ENCODE measurements at places on chromosomes 5 and 9.

DNA sequence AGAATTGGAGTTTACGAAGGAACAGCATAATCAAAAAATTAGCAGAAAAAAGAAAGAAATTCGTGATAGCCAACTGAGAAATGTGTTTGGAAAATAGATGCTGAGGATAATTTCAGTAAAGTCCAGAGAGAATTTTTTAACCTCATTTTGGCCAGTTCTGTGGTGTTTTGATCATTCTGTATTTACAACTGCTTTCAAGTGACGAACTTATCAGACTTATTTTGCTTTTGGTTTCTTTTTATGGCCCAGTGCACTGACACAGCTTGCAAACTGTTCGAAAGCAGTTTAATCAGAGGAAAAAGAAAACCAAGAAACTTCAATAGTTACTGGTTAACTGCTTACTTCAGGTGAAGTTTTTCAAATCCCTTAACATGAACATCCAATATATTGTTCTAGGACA is 1.9 kb downstream of the SDHA start:
- DNase-seq: no peak

DNA sequence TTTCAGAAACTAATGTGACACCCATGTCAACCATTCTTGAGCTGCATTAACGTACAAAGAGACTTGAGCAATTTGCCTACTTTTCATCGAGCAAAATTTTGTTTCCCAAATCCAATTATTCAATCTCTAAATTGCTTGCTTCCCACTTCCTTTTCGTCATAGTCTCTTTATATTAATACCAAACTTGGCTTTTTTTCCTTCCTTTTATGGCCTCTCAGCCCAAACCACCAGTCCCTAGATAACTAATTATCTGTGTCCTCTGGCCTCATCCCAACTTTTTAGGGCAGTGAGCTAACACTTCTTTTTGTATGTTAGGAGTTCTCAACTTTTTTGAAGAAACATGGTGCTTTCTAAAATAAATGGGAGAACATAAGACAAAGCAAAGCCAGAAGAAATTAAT is 155.5 kb upstream of the S1PR3 start:
- no peak for DNase-seq

DNA sequence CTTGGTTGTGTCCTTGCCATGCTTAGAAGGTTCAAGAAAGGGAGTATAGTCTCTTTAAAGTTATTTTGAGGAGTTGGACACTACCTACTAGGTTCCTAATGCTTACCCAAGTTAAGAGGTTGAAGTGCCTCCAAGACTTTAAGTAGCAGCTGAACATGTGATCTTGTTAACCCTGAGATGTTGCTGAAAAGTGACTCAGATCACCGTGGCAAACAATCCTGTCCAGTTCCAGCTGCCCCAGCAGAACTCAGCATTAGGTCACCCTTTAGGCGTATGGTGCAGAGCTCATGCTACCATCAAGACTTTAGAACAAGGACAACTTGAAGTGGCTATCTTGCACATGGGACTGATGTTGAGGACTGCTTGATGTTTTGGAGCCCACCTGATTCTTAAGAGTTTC is 22.5 kb downstream of the ZNF462 start:
- DNase-seq: no peak

GRCh38 chr9:89619019-89619418 is 14.2 kb downstream of the GADD45G start:
- DNase-seq: no peak

- DNase-seq: no peak
Observed at GRCh38 chr9:30310711-30311110, 2073.7 kb upstream of the ACO1 start.

GRCh38 chr5:137215261-137215660 is 283.9 kb downstream of the SPOCK1 start:
- no peak for DNase-seq

DNA sequence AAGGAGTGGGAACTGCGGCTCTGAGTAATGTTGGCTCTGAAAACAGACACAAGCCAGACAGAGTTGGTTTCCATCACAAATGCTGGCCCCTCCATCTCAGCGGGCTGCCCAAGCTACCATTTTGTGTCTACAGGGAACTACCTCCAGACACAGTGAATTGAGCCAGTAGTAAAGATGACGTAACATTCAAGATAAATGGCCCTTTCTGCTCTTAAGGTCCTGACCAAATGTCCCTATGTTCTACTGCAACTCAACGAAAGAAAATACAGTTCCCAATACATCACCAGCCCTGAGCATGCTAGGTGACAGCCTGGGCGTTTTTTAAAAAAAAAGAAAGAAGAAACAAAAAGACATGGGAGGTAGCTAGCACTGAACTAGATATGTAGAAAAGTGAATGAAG is 227.8 kb upstream of the RASEF start:
- no peak for DNase-seq

GRCh38 chr9:70392189-70392588 is 22.3 kb downstream of the KLF9 start:
- no peak for DNase-seq

DNA sequence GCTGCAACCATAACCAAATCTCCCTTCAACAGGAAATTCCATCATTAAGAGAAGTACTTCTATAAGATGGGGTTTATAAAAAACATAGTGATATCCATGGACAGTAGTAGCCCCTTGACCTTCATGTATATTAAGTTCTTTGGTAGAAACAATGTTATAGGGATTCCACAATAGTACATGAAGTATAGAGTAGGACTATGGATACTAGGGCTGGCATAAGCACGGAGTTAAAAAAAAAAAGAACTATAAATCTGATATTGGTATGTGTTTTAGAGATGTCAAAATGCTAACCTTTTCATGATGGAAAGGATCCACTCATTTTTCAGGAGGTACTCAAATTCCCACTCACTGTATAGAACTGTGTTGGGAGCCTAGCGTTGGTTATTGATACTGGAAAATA is 337.6 kb downstream of the FGF10 start:
- DNase-seq: no peak

- peak; percentile 18 for DNase-seq
Observed at GRCh38 chr5:39998518-39998917, 573.7 kb upstream of the DAB2 start.
